ENCODE measurements at places on chromosomes 1 and 21.

DNA sequence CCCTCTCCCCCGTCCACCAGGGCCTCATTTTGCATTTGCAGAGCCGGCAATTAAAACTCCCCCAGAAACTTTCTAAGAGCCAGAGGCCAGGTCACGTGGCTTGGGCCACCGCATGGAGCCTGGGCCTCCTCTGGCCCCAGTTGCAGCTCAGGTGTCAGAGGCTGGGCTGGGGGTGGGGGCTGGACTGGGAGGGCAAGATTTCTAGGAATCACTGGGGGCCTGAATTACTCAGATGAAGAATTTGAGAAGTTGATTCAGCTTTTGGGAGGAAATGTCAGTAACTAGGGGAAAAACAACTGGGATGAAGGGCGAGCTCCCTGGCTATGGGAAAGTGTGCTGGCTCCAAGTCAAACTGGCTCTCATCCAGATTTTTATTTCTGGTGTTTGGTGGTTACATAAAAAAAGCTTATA, 151.0 kb downstream of the CDC7 start:
- no peak for DNase-seq

- DNase-seq, result no peak
Measured at GRCh38 chr1:43954036-43954435, 7.3 kb downstream of the IPO13 start.

- no peak for DNase-seq
Measured at GRCh38 chr1:42006836-42007235, 88.1 kb upstream of the HIVEP3 start.

DNA sequence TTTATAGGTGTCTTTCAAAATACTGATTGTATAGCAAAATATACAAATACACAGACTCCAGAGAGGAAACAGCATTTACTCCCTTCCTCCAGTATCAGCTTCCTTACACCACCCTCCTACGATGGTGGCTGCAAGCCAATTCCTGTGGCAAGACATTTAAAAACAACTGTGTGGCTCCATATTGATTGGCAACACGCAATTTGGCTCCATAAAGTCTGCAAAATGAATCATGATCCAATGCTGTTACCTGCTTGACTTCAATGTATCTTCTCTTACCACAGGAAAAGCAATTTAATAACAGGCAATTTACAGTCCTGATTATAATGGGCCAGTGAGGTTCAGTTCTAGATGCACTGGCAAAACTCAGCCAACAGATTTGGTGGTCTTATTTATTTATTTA, 19.7 kb upstream of the ATP6V1G3 start:
- DNase-seq, result no peak

- DNase-seq, result no peak
Measured at GRCh38 chr1:50193002-50193401, 84.3 kb downstream of the ELAVL4 start.

DNA sequence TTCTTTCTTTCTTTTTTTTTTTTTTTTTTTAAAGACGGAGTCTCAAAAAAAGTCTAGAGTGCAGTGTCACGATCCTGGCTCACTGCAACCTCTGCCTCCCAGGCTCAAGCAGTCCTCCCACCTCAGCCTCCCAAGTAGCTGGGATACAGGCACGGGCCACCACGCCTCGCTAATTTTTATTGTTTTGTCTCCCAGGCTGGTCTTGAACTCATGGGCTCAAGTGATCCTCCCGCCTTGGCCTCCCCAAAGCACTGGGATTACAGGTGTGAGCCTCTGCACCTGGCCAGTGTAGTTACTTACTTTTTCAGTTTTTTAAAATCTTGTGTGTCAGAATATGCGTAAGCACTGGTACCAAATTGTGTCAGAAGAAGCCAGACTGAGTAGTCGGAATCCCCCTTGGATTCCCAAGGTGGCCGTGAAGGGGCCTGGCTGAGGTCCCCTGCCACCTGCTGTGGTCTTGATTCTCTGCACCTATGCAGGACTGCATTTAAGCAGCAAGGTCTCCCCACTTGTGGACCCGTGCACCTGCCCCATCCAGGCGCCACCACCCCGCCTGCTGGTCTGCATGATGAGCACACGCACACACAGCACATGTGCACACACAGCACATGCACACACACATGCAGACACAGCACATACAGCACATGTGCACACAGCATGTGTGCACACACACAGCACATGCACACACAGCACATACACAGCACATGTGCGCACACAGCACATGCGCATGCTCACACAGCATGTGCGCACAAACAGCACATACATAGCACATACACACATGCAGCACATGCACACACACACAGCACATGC, 47.5 kb downstream of the PCNT start:
- DNase-seq, result no peak

DNA sequence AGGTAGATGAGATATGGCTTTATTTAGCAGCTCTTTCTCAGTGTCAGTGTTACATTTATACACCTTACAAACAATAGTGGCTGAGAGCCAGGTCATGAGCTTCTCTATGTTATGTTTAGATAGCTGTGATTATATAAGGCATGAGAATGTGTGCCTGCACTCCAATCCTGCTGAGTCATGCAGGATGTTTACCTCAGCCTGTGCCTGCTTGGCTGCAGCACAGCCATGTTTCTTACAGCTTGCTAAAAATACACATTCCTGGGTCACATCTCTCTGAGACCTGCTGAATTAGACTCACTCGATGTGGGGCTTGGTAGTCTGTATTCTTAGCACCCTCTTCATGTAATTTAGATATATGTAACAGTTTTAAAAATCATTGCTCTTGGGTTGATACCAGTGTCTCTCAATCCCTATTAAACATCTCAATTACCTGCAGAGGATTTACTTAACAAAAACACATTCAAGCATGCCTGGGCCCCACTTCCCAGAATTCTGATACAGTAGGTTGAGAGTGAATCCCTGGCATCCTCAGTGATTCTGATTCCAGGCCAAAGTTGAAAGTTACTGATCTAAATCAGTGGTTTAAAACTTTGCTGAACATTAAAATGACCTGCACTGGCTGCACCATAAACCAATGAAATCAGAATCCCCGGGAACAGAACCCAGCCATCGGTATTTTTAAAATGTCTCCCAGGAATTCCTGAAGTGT, 107.5 kb downstream of the GDAP2 start:
- DNase-seq, result no peak

GRCh38 chr1:50427818-50428779, 4.9 kb upstream of the DMRTA2 start:
- no peak for DNase-seq

DNA sequence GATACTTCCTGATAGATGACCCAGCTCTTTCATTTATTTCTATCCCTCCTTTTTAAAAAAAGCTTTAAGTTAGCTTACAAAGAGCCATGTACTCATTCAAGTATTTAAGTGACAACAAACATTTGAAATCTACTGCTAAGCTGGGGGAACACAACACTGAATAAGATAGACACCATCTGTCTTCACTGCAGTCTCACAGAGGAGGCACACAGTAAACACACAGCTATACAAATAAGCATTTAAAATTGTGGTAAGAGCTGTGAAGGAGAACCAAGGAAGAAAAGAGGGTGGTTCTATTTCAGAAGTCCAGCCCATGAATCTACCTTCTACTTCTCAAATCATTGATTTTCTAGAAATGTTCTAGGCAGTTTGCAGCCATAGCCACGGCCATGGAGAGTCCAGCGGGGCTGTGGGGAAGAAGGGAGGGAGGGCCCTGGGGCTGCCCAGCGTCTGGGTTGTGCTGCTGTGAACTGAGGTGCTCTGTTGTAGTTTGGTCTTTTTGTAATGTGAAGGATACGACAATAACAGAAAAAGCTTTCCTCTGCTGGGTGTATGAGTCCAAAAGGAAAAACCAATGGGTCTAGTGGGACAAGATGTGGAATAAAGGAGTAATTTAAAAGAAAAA, 28.2 kb downstream of the PRDM2 start:
- DNase-seq, result no peak

GRCh38 chr1:3864884-3865283, 7.6 kb downstream of the DFFB start:
- no peak for DNase-seq

- DNase-seq, result no peak
Measured at GRCh38 chr1:72018562-72018961, 263.8 kb downstream of the NEGR1 start.

GRCh38 chr1:161128591-161129420, 3.7 kb downstream of the DEDD start:
- DNase-seq, result no peak

DNA sequence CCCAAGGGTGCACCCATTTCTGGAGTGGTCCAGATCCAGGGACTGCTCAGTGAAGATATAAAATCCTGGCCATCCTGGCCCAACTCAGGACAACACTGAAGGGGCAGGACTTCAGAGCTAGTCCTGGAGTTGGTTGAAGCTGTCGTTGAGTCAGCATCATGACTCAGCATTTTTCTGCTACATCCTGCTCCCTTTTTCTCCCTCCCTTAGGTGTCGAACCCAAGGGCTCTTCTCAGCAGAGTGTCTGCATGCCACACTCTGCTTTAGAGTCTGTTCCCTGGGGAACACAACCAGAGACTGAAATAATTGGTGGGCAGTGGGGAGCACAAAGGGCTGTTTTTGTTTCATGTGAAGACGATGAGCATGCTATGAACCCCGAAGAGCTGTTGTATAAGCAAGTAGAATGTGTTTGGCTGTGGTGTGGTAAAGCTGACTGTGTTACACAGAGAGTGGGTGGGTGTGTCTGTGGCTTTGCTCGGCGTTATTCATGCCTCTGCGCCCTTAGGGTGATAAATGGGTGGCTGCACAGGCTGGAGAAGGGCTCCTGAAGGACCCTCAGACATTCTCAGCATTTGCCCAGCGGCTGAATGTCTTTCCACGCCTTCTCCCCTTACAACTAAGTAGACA, 167.2 kb downstream of the CYYR1 start:
- DNase-seq, result no peak

DNA sequence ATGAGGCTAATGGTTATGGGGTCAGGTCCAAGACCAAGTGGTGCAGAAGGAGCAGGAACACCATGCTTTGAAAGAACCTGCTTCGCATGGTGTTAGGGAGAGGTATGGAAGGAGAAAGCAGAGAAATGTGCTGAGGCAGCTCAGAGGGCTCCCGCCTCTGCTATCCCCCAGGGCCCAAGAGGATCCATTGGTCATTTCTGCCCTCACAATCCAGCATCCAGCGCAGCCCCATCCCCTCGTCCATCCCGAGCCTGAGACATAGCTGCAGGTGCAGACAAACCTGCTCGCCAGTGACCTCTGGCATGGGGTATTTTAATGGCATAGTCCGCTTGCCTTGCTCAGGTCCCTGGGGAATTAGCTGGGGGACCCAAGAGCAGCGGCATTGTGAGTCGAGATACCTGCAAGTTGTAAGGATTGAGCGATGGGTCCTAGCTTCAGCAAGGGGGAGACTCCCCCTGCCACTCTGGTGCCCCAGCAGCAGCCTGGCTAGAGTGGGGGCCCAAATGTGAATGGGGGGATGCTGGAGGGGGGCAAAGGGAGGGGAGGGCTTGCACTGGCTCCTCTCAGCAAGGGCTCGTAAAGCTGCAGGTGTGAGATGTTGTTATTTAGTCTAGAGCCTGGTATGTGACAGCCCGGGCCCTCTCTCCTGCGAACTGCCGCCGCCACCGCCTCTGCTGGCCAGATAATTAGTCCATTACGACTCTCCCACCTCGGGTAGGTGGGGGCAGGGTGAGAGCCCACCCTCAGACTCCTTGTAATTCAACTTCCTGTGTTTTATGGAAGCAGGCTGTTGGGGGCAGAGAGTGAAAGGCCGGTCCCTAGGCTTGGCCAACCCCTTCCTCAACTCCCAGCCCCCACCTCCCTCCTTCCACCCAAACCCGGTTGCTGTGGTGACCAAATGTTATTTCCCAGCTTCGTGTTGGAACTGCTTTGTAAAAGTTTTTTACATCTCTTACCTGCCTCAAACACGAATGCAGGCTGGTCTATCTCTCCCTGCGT, 118.8 kb downstream of the RNF220 start:
- no peak for DNase-seq

DNA sequence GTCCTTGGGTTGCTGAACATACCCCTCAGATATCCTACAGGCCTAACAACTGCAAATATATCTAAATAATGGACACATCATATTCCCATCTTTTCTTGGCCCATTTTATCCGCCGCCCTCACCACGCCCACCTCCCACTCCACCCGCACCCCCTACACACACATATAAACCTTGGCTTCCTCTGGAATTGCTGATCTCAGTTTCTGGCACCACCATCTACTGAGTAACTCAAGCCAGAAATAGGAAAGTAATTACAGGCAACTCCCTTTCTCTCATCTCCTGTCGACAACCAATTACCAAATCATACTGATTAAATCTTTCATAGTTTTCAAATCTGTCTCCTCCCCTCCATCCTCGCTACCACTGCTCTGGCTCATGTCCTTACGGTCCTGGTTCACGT, 4.7 kb downstream of the RGS8 start:
- no peak for DNase-seq

DNA sequence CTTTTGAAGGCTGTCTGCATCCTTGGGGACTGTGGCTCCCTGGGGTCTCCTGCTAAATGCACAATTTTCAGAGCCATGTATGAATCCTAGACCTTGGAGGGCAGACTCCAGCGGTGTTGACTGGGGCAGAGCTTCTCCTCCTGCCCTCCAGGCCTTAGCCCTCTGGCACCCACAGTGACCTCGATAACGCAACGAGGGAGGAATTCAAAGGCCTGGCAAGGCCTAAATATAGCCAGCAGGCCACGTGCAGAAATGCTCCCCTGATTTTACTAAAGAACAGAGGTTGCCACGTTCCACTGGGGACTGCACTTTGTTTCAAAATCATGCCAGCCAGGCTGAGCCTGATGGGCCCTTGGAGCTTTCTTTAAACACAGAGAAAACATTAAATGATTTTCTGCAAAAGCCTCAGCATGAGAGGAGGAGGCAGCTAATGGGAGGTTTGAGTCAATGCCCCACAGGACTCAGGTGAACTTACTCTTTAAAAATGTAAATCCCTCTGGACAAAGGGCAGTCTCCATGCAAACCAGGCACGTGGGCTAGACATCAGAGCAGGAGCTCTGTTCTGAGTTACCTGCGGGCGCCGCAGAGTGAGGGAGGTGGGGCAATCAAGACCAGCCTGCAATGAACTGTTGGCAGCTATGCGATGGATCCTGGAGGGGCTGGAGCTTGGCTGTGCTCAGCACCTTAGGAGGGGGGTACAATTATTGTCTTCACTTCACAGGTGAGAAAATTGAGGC, 28.0 kb downstream of the GRIK3 start:
- DNase-seq, result no peak

- DNase-seq, result no peak
Measured at GRCh38 chr1:118978914-118979701, 9.0 kb downstream of the TBX15 start.

- no peak for DNase-seq
Measured at GRCh38 chr21:43751955-43752591, 24.0 kb downstream of the CSTB start.

DNA sequence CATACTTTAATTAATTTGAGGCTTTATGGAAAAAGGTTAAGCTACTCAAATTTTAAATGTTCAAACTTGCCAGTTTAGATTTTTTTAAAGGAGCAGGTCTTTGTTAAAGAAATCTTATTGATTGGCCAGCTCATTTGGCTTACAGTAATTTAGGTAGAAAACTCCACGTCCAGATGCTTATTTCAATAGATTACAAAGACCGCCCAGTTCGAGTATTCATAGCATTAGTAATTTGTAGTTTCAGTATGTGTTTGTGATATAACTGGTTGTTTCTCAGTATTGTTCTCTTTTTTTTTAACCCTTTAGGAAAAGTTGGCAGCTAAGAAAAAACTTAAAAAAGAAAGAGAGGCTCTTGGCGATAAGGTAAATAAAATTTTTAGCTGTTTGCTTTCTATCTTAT, 1.6 kb downstream of the RPF1 start:
- DNase-seq, result no peak
